ENCODE measurements at places on chromosomes 7 and 10.

DNA sequence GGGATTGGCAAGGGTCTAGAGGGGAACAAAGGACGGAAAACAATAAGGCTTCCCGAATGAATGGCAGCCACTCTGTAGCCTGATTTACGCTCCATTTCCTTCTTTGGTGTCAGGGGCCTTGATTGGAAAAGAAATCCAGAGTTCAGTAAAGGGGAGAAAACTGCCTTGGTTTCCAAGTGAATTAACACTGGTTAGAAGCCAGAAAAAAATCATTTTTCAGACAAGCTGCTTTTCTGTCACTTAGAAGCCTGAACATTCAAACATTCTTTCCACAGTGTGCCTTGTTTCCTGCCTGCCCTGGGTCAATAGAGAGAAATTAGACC, 283 bp upstream of the TRDMT1 start:
- DNase-seq: no peak

DNA sequence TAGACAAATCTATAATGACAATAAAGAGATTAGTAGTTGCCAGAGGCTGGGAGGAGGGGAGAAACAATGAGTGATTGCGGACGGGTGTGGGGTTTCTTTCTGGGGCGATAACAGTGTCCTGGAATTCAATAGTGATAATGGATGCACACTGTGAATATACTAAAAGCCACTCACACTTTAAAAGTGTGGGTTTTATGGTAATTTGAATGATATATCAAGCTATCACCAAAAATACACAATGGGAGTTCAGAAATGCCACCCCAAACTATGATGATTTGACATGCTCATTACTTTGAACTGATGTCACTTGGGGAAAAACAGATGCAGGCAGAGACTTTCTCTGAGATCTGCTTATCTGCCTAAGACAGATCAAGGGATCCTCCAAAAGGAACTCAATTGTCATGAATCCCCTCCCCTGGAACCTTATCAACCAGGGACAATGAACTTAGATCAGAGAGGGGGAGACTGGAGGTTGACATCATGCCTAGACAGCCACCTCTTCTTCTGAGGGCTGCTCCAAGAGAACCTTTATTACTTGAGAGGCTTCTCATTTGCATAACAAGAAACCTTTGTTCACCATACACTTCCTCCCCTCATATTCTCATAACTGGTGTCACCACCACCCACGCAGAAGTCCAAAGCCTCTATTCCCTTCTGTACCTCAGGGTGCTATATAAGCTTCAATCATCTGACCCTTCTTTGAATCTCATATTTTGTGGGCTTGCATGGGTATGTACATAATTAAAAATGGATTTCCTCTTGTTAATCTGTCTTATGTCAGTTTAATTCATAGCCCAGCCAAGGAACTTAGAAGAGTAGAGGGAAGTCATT, 14.8 kb upstream of the ZC3HAV1 start:
- DNase-seq: no peak

- DNase-seq: no peak
Observed at GRCh38 chr10:124072106-124072505, 21.3 kb downstream of the CHST15 start.

GRCh38 chr7:17769918-17770317, 170.4 kb downstream of the SNX13 start:
- DNase-seq: peak; percentile 39
